Left forelimb (tissue), 1 donor: ENCODE measurements at places on chromosomes 13 and 19.

GRCh38 chr13:42873081-42873480, 91.7 kb downstream of the FAM216B start:
- DNase-seq = no peak

- DNase-seq = no peak
Measured at GRCh38 chr13:28376604-28377003, 118.3 kb downstream of the FLT1 start.

- DNase-seq = no peak
Measured at GRCh38 chr13:104132849-104133248, 1066.6 kb upstream of the SLC10A2 start.

DNA sequence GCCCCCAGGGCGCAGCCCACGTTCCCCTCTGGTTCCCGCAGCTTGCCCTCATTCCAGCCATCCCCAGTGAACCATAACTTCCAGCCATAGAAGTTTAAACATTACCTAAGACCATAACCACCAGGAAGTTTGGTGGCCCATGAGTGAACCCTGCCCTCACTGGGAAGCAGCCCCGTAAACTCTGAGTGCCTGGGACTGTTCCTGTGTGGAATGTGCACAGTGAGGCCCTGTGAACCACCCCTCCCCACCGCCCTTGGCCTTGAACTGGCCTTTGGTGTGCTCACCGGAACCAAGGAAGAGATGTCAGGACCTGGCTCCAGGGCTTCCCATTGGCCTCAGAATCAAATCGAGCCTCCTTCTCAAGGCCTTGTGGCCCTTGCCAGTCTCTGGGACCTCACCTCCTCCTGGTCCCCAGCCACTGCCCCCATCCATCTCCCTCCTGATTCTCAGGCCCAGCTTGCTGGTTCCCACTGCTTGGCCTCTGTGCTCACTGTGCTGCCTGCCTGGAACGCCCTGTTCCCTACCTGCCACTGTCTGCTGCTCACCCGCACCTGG, 46.5 kb downstream of the DNM2 start:
- no peak for DNase-seq

- no peak for DNase-seq
Measured at GRCh38 chr13:35888457-35888883, 242.7 kb downstream of the DCLK1 start.

- DNase-seq = no peak
Measured at GRCh38 chr13:66558506-66558905, 671.6 kb downstream of the PCDH9 start.

GRCh38 chr13:84470528-84470927, 588.3 kb upstream of the SLITRK1 start:
- DNase-seq = no peak

- no peak for DNase-seq
Measured at GRCh38 chr13:109274188-109274821, 512.1 kb downstream of the IRS2 start.

- DNase-seq = no peak
Measured at GRCh38 chr13:32663660-32664059, 77.4 kb downstream of the PDS5B start.

- DNase-seq = no peak
Measured at GRCh38 chr19:41998246-41999020, 4.4 kb upstream of the ATP1A3 start.
